ENCODE measurements at places on chromosomes 5 and 9.

DNA sequence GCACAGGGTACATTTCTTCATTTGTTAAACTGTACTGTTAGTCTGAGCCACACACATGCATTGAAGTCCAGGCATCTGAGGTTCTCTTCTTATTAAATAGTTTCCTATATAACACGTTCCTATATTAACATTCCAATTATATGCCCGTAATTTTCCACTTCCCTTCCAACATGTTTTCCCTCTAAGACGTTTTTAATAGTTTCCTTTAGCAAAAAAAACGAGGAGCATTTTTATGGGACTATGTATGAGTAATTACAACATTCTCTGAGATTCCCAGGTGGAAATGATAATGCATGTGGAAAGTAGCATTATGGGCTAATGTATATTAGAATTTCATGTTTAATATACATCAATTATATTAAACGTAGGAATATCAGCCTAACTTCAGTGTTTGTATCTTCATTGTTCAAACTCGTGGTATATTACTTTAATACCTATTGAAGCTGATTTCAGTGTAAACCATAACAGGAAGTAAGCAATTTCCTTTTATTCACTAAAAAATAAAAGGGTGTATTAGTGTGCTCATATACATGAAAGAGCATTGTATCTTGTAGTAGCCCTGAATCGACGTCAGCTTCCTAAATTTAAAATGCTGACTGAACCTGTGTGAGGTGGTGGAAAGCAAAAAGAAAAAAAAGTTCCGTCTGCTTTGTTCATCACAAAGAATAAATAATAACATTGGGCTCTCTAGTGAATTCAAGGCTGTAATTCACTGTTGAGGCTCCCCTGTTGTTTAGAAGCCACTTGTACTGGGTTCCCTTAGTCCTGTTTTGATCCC lies 11.3 kb downstream of the SMARCA2 start:
- peak; percentile 20 for DNase-seq

DNA sequence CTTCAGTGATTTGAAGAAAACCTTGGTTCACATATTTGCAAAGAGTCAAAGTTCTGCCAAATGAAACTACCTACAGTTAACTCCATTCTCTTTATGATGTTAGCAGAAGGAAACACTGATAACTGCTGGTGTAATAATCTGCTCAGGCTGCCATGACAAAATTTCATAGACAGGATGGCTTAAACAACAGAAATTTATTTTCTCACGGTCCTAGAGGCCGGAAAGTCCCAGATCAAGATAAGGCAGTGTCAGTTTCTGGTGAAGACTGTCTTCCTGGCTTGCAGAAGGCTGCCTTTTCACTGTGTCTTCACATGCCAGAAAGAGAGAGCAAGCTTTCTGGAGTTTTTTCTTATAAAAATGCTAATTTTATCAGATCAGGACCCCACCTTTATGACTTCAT lies 102.4 kb upstream of the PARP8 start:
- peak; percentile 36 for DNase-seq

DNA sequence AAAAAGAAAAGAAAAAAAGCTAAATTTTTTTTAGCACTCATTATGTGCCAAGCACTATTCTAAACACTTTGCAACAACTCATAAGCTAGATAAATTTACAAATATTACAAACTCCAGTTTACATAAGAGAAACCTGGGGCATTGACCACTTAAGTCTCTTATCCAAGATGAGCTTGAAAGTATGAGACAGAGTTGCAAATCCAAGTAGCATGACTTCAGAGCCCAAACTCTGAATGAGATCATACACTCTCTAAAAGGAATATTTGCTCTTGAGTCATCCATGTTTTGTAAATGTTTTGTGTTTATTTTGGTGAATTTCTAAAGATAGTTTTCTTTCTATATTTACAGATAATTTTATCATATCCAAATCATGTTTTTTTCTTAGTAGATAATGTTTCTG lies 4.0 kb upstream of the SHOC1 start:
- no peak for DNase-seq

GRCh38 chr5:18772475-18772874 lies 1138.2 kb downstream of the TAF11L14 start:
- peak; percentile 7 for DNase-seq

DNA sequence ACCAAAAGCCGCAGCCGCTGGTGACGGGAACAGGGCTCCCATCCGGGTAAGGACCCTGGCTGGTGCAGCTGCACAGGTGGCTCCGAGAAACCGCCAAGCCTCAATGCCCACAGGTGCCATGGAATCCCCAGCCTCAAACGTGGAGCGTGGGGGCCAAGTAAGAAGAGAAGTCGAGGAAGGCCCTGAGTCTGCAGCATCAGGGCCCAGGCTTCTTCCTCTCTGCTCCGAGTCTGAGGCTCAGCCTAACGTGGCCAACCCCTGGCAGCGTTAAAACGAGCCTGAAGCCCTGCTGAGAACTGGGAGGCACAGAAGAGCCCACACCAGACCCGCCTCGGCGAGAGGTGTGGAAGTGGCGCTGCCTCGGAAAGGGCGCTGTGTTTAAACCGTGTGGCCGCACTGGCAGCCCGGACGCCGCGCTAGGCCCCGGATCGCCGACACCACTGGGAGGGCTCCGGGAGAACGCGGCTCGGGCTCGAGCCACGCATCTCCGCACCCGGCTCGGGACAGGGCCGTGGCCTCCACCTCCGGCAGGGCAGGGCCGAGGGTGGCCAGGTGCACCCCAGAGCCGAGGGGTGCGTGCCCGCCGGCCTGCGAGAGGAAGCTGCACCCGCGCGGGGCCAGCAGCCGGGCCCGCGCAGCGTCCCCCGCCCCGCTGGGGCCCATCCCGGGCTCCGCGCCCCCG lies 730 bp downstream of the ZMYND19 start:
- DNase-seq, result peak; percentile 49

DNA sequence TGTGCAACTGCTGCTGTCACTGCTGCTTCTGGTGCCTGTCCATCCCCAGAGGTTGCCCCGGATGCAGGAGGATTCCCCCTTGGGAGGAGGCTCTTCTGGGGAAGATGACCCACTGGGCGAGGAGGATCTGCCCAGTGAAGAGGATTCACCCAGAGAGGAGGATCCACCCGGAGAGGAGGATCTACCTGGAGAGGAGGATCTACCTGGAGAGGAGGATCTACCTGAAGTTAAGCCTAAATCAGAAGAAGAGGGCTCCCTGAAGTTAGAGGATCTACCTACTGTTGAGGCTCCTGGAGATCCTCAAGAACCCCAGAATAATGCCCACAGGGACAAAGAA lies 265 bp downstream of the CA9 start:
- DNase-seq, result no peak

GRCh38 chr5:5954275-5954598 lies 424.1 kb downstream of the MED10 start:
- no peak for DNase-seq

GRCh38 chr5:40842351-40842750 lies 1.2 kb downstream of the CARD6 start:
- no peak for DNase-seq

- DNase-seq, result no peak
Measured at GRCh38 chr9:83239747-83240146, 176.8 kb upstream of the RASEF start.

DNA sequence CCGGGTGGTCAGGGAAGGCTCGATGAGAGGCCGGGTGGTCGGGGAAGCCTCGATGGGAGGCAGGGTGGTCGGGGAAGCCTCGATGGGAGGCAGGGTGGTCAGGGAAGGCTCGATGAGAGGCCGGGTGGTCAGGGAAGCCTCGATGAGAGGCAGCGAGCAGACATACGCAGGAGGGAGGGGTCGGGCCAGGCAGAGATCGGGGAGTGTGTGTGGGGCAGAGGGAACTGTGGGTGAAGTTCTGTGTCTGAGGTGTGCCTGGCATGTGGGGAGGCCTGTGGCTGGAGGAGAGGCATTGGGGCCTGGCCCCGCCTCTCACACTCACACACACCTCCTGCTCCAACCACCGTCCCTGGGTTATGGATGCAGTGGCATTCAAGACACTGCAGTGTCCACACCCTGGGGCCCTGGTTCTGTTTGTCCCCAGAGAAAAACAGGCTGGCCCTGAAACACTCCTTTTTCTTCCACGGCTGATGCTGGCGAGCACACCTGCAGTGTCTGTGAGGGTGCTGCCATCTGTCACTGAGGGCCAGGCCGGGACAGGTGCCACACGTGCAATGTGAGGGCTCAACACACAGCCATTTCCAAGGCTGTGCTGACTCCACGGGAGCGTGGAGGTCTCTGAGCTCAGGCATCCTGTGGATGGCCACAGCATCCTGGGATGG lies 6.5 kb upstream of the PLEKHG4B start:
- DNase-seq, result no peak

DNA sequence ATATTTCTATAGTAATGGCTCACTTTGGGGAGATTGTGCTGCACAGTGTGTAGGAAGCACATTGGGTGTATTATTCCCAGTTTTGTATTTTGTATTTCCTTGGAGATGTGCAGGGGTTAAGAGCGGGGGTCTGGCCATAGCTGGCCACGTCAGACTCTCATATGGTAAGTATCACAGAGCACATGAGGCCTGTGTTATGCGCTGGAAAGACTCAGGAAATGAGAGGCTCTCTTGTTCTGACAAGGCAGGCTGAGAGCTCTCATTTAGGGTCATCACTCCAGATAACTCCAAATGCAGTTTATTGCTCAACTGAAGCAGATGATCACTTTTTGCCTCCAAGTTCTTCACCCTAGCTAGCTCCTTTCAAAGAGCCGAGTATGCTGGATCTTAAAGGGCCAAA lies 205.7 kb downstream of the NTRK2 start:
- DNase-seq, result no peak

GRCh38 chr5:159442206-159442850 lies 112.0 kb upstream of the IL12B start:
- no peak for DNase-seq

GRCh38 chr5:10704949-10705621 lies 55.9 kb downstream of the DAP start:
- DNase-seq, result peak; percentile 27

DNA sequence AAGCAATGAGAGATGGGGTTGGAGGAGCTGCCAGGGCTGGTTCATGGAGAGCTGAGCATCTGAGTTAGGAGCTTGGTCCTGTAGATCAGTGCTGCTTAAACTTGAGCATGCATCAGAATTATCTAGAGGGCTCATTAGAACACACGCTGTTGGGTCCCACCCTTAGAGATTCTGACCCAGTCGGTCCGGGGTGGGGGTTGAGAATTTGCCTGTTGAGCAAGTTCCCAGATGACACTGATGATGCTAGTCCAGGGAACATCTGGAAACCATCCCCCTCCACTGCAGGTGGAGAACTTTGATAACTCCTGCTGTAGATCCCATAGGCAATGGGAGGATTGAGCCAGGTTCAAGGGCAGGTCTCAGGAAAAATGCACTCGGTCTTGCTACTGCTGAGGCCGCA lies 158.0 kb upstream of the KLF4 start:
- no peak for DNase-seq

DNA sequence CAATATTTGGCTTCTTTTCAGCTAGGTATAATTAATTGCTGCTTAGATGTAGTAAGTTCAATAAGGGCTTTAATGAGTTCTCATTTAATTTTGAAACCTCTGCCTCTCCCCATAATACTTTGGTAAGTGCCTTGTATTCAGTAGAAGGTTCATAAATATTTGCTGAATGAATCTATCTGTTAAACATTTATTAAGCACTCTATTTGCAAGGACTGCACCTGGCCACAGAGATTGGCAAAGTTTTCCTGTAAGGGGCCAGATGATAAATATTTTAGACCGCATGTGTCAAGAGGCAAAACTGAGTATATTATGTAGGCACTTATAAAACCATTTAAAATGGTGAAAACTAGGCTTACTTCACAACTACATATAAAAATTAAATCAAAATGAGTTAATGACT lies 19.0 kb upstream of the GNA14 start:
- no peak for DNase-seq

DNA sequence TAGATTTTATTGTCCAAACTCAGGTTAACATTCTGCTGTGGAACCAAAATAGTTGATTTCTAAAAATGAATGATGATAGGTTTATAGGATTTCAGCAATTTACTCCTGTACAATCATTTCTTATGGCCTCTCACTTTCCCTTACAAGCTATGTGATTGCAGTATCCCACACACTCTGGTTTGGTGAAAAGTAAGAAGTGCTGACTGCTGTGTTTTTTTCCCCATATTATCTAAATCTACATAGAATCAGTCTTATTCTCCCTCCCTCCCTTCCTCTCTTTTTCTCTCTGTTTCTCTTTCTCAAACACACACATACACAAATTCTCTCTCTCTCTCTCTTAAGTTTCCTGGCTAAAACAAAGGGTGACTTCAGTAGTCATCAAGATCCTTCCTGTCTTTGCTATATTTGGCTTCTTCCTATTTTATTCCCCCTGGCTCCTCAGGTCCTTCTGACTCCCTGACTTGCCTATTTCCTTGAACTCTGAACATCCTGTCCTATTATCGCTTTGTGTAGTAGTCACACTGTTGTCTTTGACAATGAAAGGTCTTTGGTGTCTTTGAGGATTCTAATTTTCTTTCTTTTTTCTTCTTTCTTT lies 55.9 kb upstream of the HAPLN1 start:
- no peak for DNase-seq

DNA sequence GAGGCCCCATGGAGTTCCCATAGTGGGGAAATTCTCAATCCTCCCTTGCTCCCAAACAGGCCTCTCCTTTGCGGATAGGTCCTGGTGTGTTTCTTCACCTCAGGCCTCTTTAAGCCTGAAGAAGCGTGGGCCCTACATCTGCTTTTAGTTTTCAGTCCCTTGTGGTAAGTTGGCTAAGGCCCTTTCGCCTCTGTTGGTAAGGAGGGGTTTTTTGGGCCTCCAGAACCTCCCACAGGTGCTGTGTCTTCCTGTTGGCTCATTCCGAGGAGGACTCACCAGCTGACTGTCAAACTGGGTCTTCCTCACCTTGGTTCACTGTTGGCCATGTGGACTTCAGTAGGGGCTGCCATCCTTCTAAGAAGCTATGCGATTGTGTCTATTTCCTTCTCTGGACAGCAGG lies 56.4 kb upstream of the DHFR start:
- no peak for DNase-seq

- peak; percentile 41 for DNase-seq
Measured at GRCh38 chr9:21267485-21268346, 27.9 kb upstream of the IFNA14 start.

GRCh38 chr5:161042862-161043261 lies 190.9 kb upstream of the ATP10B start:
- no peak for DNase-seq

DNA sequence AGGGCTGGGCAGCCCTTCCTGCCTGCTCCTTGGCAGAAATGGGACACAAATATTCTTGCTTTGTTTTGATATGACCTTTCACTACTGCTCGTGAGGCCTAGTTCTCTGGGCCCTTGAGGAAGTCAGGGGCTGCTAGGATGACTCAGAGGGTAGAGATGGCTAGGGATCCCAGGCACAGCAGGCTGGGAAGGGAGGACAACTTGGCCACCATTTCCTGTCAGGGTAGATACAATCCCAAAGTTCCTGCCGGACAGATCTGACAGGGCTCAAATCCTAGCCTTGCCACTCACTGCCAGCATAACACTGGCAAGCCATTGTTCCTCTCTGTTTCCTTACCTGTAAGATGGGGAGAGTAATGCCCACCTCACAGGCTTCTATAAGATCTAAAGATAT lies 31.7 kb upstream of the MEIKIN start:
- no peak for DNase-seq

DNA sequence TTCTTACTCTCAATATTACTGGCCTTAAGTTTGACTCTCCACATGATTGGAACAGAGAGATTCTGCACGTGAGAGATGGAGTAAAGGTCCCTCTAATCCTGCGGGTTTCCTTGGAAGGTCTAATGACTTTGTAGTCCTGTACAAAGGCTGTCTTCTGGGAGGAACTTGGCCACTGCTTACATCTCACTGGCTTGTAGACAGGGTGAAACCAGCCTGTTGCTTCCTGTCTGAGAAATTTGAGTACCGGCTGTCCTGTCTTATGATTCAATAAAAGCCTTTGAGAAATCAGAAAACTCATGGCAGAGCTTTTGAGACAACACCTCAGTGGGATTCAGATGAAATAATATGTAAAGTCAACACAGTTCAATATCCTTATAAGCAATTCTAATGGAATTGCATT lies 43.0 kb downstream of the IL31RA start:
- no peak for DNase-seq
